CD4-positive, alpha-beta T cell treated with Interleukin-17A for 1 hour (primary cell): ENCODE measurements at places on chromosomes 1 and 21.

DNA sequence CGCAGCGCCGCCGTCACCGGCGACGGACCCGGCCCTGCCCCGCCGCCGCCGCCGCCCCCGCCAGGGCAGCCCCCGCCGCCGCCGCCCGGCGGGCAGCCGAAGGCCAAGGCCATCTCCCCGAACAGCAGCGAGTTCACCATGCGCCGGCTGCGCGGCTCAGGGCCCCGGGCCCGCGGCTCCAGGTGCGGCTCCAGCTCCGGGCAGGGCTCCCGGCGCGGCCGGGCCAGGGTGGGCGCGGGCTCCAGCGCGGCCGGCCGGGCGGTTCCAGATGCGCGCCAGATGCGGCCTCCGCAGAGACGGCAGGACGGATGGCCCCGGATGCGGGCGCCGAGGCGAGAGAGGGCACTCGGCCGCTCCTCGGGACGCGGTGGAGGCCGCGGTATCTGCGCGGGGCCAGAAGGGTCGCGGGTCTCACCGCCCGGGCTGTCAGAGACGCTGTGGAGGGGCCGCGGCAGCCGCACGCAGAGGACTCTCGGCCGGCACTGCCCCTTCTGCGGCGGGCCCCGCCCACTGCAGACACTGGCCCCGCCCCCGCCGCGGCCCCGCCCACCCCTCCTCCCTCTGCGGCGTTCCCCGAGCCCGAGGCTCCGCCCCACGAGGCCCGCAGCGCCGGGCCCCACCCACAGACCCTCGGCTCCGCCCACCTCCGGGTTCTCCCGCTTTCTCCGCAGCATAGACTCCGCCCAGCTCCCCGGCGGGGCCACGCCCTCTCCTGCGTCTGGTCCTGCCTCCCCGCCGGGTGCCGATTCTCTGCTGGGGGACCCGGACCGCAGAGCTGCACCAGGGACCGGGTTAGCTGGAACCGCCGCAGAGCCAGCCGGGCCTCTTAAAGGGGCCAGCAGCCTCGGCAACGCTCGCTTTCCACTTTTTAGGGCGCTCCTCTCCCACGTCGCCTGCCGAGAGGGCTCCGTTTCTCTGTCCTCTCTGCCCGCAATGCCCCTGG is at the start of gene IFFO2:
Gene IFFO2 (minus strand): TSS at position 484 of the 943 bp plus-strand sequence. CDS start 344 bp downstream, at position 140.
- peak; percentile 97 for DNase-seq

DNA sequence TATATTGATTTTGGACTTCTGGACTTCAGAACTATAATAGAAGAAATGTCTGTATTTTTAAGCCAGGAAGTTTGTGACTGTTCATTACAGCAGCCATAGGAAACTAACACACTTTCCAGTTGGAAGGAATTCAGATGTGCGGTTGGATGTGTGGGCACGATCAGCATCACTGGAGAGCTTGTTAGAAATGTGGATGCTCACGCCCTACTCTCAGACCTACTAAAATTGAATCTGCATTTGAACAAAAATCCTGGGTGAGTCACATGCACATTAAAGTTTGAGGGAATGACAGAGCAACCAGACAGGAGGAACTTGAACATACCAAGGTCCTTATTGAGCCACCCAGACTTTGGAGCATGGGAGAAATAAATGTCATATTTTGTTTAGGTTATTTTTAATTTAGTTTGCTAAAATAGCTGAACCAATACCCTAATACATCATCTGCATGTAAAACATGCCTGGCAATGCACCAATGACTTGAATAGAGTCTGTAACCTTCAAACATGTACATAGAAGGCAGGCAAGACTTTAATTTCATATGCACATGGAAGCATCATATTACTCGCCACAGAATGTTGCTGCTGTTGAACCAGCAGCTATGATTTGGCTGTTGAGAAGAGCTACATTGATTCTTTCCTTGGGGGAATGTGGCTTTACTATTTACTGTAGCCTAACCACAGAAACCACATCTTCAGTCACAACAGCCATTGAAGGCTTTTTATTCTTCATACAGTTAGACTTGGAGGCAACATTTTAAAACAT is 346.2 kb downstream of the BARHL2 start:
- DNase-seq = no peak

- no peak for DNase-seq
Observed at GRCh38 chr1:78009276-78009675, 4.5 kb downstream of the DNAJB4 start.

- no peak for DNase-seq
Observed at GRCh38 chr1:205706601-205707502, 26.5 kb upstream of the SLC45A3 start.

GRCh38 chr1:209547626-209548025 is 35.9 kb upstream of the CAMK1G start:
- no peak for DNase-seq

GRCh38 chr1:116716391-116716790 is 37.8 kb upstream of the CD2 start:
- no peak for DNase-seq

GRCh38 chr1:11693024-11693590 is 1.6 kb downstream of the DRAXIN start:
- peak; percentile 57 for DNase-seq

GRCh38 chr1:183040547-183040971 is 17.3 kb downstream of the LAMC1 start:
- no peak for DNase-seq

DNA sequence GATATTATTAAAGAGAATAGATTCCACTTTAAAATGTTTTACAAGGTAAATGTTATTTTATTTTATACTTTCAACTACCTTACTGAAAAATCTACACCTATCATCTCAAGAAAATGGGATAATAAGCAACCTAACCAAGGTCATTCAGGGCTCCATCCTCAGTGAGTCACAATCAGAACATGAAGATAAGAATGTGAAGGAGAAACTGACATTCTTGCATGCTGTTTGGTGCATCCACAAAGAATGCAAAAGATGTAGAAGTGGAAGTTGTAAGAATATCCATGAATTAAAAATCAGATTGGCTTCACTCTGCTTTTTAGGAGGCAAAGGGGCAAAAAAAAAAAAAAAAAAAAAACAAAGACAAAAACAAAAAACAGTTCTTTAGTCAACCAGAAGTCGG is 6.5 kb downstream of the WARS2 start:
- DNase-seq = no peak

DNA sequence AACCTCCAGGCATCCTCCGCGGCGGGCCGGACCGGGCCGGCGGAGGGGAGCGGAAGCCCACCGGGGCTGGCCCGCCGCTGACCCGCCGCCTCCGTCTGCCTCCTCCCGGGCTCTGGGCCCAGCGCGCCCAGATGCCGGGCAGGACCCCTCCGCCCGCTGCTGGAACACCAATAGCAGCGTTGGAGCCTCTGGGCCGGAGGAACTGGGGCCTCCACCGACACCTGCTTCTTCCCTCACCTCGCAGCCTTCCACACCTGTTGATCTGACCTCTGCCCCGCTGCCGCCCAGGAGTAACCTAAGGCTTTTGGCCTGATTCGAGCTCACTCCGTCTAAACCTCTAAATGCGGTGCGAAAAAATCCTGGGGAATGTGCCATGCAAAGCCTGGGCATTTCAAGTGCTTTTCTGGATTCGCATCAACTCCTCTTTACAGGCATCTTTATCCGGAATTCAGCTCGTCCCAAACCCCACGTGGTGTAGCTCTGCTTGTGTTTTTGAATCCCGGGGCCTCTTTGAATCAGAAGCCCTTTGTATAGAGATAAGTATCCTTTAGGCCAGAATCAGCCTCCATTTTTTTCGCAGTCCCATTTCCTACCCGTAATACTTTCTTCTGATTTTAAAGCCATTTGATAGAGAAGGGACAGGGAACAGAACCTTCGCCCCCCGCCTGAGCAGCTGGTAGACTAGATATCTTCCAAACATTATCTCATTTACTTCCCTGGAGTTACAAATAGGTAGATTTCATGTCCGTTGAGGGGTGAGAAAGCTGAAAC is 680 bp upstream of the CNN3 start:
- no peak for DNase-seq

DNA sequence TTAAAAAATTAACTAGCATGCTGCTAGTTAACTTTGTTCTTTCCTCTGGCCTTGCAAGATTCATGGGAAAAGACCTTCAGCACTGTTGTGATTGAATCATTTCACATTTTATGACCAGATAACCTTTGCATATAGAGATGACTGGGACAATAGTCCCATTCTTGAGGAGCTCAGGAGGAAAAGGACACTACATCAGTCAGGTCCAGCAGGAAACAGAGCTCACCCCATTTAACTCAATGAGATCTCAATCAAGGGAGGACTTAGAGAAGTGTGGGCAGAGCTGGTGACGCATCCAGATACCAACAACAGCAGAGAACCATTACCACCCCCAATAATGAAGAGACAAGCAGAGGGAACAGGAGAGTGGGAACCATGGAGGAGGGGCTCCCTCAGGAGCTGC is 109.4 kb upstream of the GUCA2B start:
- DNase-seq = no peak

GRCh38 chr1:89606227-89606980 is 26.5 kb upstream of the LRRC8C start:
- DNase-seq = peak; percentile 62

DNA sequence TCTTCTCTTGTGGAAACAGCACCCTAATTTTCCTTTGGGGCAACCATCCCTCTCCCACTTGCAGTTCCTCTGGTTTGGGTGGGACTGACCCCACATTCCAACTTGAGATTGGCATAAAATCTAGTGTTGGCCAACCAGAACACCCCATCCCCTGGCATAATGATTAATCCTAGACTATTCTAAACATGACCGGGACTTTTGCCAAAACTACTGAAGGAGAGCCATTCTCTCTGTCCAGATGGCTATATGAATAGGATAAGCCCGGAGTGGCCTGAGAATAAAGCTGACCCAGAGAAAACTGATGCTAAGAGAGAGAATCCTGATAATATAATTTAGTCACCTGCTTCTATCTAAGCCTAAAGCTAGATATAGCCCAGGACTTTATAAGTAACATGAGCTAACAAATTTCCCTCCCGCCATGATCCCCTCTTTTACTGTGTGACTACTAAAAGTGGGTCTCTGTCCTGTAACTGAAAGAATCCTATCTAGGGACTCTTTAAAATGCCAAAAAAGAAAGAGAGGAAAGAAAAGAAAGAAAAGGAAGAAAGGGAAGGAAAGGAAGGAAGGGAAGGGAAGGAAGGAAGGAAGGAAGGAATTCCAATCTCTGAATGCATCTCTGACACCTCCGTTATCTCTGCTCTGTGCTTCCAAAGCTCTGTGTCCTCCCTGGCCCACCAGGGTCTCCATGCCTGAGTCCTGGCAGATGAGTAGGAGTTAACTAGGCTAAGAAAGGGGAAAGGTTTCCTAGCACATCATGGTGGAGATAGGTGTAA is 28.0 kb upstream of the NRDC start:
- DNase-seq = no peak

GRCh38 chr1:11483581-11484320 is 4.8 kb downstream of the DISP3 start:
- no peak for DNase-seq

DNA sequence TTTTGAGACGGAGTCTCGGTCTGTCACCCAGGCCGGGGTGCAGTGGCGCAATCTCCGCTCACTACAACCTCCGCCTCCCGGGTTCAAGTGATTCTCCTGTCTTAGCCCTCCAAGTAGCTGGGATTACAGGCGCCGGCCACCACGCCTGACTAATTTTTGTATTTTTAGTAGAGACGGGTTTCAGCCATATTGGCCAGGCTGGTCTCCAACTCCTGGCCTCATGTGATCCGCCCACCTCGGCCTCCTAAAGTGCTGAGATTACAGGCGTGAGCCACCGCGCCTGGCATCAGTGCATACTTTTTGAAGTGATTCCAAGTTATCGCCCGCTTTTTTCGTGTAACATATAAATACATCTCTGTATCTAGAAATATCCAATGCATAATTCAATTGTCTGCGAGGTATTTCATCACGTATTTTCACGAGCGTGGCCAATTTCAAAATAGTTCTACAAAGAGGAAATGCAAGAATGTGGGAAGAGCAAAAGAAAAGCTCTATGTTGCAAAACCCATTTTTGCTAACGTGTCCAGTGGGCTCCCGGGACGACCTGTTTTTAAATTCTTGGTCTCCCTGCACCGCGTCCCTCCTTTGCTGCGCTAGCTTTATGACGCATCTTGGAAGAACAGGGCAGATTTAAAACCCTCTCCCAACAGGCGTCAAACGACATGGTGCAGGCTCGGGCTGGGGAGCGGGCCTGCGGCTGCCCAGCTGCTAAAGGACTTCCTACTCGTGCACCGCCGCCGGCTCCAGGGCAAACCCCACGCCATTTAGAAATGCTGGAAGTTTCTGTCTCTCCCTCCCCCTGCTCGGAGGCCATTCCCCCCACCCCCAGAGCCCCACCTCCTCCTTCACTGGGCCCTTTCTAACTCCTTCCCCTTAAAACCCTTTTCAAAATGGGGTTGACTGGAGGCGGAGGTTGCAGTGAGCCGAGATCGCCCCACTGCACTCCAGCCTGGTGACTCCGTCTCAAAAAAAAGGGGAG is 923 bp upstream of the IFNGR2 start:
- DNase-seq = peak; percentile 37

GRCh38 chr1:179813626-179814545 is 63.7 kb downstream of the TOR1AIP2 start:
- DNase-seq = no peak

GRCh38 chr21:15242906-15243305 is 178.1 kb upstream of the NRIP1 start:
- DNase-seq = no peak

GRCh38 chr1:19433719-19433998 is 51.7 kb downstream of the CAPZB start:
- DNase-seq = no peak

GRCh38 chr1:41611932-41612450 is 127.5 kb upstream of the EDN2 start:
- DNase-seq = no peak

- no peak for DNase-seq
Observed at GRCh38 chr1:17156108-17156507, 36.9 kb upstream of the PADI2 start.

- no peak for DNase-seq
Observed at GRCh38 chr21:27534206-27534605, 567.3 kb upstream of the ADAMTS5 start.

DNA sequence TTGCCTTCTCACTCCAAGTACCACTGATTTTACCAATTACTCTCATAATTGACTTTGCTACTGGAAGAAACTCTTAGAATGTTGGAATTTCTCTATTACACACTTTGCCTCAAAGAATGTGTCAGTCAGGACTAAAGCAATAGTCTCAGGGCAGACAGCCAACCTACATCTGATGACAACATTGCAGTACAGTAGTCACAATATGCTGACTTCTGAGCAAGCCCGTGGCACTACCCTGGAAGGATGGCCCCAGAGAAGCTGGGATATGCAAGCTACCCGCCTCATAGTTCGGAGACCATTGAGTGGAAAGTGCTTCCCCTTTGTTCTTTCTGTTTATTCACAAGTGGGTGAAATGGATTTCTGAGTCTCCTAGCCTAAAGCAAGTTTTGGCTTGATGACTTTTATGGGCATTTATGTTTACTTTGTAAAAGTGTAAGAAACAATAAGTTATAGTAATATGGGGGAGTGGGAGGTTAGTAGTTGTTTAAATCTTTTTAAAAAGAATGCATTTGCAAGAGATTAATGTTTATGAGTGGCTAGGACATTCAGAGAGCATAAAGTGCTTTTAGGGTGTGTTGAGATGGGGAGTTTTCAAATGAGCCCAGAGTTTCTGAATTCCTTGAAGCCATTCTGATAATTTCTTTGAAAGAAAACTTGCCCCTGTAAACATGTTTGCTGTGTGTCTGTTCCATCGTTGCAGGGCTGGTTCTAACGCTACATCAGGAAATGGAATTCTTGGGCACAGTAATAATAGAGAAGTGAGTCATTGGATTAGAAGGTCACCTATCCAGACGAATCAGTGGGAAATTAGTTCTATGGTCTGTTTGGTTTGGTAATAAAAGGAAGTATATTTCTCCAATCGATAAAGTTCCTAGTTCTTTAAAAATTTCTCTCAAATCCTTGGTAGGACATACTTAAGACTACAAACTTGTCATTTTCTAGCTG is 63.8 kb downstream of the LMO4 start:
- DNase-seq = no peak
